ENCODE measurements at places on chromosomes 13 and 19.

DNA sequence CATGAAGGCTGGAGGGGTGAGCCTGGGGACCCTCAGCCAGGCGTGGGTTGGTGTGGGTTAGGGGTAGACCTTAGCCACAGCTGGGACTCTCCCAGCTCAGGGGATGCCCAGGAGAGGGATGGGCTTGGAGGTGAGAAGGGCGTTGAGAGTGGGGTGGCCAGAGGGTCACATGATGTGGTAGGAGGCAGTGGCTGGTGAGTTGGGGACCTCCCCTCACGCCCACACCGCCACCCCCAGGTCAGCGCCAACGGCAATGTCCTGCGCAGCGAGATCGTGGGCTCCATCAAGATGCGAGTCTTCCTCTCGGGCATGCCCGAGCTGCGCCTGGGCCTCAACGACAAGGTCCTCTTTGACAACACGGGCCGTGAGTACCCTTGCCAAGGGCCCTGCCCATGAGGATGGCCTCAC, 28.5 kb downstream of the AP1M1 start:
- no peak for DNase-seq

GRCh38 chr13:96033220-96034015, 19.8 kb downstream of the UGGT2 start:
- no peak for DNase-seq

DNA sequence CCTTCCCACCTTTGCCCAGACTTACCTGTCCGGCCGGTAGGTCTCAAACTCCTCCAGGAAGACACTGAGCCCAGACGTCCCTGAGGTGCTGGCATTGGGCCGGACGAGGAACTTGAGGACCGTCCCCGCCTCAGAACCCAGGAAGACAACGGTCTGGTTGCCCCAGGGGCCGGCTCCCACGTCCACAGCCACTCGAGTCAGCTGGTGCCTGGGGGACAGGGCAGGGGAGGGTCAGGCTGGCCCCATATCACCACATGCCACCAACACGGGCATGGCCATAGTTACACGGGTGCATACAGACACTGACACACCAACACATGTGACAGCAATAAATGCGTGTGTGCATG, 8.4 kb upstream of the LRG1 start:
- DNase-seq: no peak

DNA sequence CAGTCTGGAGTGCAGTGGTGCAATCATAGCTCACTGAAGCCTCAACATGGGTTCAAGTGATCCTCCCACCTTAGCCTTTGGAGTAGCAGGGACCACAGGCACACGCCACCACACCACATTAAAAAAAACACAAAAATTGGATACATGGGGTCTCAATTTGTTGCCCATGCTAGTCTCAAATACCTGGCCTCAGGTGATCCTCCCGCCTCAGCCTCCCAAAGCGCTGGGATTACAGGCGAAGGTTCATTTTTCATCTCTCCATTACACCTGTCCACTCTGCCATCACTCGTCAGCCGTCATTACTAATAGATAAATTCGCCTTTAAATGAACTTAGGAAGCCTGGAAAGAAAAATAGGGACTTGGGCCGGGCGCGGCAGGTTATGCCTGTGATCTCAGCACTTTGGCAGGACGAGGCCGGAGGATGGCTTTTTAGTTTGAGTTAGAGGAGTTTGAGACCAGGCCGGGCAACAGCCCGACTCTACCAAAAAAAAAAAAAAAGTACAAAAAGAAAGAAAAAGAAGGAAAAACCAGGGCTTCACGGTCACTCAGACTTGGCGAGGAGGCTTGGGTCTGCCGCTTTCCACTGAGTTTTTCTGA, 685 bp upstream of the SUPT5H start:
- no peak for DNase-seq

- DNase-seq: no peak
These were observed 4.6 kb downstream of the IGFL4 start for GRCh38 chr19:46035986-46036743.

DNA sequence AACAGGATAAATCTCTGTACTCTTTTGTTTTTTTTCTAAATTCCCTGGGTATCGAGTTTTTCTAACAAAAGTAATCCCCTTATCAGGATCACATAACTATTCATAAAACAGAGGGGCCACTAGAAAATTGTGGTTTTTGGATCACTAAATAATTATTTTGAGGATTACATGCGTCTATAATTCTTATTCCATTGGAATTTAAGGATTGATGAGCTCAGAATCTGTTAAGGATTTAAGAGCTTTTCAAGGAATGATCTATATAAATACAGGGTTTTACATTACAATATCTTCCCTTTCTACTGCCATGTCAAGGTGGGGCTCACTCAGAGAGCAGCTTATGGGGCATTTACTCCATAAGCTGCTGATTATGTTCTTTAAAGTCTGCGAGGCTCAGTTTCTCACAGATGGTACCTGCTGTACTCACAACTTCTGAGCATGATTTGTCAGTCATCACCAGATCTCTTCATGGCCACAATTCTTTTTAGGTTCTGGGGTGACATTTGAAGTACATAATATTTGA, 449.8 kb downstream of the PCDH17 start:
- DNase-seq: no peak

DNA sequence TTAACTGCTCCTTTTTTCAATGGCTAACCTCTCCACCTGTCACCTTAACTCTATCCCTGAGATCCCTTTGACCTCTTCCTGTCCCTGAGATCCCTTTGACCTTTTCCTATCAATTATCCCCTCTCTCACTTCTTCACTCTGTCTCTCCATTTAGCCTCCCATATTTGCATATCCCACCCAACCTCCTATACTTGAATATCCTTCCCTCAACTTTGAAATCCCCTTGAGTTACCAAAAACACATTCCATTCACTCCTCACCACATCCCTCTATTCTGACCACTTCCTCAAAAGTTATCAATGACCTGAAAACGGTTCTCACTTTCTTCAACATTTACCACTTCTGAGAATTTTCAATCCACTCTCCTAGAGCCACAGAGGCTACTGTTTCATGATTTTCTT, 3.0 kb downstream of the MYCBP2 start:
- no peak for DNase-seq

- DNase-seq: no peak
These were observed 117.6 kb downstream of the MIPEP start for GRCh38 chr13:23771552-23771951.

DNA sequence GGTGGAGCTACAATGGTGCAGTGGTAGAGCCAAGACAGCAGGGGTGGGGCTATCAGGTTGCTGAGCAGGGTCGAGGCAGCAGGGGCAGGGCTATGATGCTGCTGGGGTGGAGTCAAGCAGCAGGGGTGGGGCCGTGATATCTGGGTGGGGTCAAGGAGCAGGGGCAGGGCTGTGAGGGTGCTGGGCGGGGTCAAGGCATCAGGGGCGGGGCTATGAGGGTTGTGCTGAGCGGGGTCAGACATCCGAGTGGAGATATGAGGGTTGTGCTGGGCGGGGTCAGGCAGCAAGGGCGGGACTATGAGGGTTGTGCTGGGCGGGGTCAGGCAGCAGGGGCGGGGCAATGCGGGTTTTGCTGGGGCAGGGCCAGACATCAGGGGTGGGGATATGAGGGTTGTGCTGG, 14.7 kb downstream of the HCN2 start:
- DNase-seq: no peak

DNA sequence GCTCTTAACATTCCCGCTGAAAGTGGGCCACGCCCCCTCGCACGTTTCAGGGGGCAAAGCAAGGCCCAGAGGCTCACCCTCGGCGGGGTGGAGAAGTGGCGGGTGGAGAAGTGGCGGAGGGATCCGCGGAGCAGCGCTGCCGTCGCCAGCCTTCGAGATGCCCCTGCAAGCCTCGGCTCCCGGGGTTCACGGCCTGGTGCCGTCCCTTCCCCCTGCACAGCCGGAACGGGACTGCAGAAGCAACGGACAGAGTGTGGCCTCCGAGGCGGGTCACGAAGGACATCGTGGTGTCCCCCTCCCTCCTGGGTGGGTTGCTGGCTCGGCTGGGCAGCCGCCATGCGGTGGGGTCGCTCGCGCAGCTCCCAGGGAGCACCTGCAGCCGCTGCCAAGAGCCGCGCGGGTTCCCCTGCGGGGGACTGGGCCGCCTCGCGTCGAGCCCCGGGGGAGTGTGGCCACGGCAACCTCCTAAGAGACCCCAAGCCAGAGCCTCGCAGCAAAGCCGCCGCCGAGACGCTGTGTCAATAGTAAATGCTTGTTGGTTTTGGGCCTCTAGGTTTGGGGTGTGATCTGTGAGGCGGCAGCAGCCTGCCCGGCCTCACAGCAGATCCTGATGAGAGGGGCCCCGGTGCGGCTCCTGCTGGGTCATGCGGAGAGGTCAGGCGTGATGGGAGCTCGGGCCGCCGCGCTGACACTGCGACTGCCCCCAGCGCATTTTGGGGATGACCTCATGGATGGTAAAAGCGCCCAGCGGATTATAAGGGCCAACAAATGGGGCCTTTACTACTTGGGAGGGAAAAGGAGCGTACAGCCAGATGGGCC, 5.5 kb downstream of the TPGS1 start:
- DNase-seq: no peak

DNA sequence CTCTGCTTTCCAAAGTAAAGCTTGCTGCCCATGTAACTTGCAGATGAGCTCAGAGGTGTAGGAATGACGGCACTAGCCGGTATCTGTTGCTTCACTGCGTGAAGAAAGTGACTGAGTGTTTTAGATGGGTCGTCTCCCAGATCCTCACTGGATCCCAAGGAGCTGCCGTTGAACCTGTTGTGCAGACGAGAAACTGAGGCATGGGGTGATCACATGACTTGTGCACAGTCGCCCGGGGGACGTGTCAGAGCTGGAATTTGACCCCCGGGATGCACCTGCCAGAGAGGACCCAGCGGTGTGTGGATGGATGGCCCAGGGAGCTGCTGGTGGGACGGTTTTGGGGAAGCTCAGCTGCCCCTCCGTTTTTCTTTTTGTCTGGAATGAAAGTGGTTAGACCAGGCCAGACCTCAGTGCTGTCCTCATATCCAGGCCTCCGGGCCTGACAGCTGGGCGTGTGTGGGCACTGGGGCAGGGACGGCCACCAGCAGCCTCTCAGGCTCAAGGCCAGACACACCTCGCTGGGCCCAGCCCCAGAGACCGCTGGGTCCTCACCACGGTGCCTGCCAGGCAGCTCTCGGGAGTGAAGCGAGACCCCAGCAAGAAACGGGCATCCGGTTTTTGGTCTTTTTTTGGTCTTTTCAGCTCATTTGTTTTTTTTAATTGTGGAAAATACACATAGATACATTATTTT, 12.5 kb downstream of the ARID3A start:
- no peak for DNase-seq

DNA sequence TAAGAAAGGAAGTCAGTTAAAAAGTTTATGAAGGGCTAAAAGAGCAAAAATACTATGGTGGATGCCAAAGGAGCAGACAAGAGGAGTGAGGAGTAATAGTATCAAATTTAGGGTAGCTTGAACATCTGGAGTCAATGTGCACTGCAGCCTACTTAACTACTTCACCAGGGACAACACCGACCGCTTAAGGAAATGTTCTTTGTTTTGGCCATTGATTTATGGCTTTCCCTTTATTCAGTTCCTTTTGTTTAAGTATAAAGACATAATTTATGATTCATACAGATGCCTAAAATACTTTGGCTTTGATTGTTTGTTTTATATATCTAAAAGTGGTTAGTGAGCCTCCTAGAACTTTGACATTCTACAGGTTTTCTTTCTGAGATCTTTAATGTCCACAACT, 276.3 kb upstream of the PRR20A start:
- no peak for DNase-seq

- DNase-seq: no peak
These were observed 14.0 kb downstream of the CD70 start for GRCh38 chr19:6576869-6577475.

DNA sequence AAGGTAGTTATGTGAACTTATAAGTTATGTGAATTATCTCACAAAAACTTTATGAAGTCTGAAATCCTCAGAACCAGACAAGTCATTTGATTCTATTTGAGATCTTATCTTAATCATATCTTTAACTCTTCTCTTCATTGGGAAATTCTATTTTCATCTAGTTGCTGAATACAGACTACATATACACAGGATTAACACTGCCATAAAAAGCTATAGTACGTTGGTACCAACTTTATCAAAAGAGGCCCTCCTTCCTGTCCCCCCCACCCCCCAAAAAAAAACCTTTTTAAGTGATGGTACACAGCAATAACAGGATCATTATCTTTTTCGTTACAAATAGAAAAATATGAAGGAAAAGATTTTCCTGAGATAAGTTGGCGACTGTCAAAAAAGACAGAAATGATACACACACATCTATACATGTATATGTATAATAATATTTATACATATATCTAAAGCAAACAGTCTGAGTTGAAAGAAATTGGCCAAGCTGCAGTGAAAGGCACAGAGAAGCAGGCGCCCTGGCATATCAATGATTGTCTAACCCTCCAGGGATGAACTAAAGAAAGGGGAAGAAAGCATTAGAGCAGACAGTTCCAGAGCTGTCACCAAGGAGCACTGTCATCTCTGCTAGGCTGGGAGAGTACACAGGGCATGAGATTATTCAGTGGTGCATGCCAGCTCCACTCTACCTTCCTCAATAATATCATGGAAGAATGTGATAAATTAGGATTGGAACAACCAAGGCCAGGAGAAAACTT, 116.7 kb downstream of the KLF12 start:
- DNase-seq: no peak

GRCh38 chr19:29366757-29367156, 153.8 kb upstream of the UQCRFS1 start:
- DNase-seq: no peak

- DNase-seq: no peak
These were observed 14.3 kb upstream of the ILF3 start for GRCh38 chr19:10639836-10640235.

- no peak for DNase-seq
These were observed 16.0 kb downstream of the ZC3H4 start for GRCh38 chr19:47097396-47098201.

DNA sequence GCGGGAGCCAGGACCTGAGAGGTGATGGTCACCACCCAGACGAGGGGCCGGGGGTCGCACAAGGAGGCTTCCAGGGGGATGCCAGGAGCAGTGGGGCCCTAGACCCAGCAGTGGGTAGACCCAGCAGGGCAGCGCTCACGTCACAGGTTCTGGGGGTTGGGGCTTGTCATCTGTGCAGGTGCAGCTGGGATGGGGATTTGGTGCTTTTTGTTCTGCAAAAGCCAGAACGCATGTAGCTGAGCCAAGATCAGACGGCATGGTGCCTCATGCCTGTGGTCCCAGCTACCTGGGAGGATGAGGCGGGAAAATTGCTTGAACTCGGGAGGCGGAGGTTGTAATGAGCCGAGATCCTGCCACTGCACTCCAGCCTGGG, 15.1 kb downstream of the CSNK1G2 start:
- DNase-seq: no peak

DNA sequence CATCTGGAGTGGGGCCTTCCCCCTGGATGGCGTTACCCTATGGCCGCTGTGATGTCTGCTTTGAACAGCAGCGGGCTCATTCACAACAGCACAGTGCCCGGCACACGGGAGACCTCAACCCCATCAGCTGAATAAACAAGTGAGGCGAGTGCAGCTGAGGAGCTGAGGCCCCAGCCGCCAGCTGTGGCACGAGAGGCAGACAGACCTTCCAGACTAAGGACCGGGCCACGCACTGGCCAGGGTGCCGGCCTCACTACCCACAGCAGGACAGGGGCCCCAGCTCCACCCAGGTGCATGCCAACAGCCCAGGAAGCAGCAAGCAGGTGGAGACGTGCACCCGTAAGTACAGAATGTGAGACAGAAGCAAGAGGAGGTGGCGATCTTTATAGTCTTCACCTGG, 39.6 kb downstream of the STK24 start:
- no peak for DNase-seq

GRCh38 chr19:15448044-15448777, 1.5 kb downstream of the WIZ start:
- DNase-seq: no peak

Measured in AG04450 (cell line).